Dermis blood vessel endothelial cell (primary cell): ENCODE measurements at places on chromosomes 7 and 10. TPM values are rescaled to one million over a fixed set of nuclear protein-coding genes. Genes with fewer than 3 reads are reported as not detected.

Gene ANKRD7
- 0.51 TPM in 1 of 2 replicates, not detected in the other for total RNA-seq

Gene MPP7
- 6.8 and 16.3 TPM in 2 replicates for total RNA-seq

Gene DGKB
- not detected in 2 replicates for total RNA-seq

Gene ZNF804B
- not detected in 2 replicates for total RNA-seq

Gene CHST12
- 6.8 and 21.5 TPM in 2 replicates for total RNA-seq

Gene ZNF282
- 31.3 and 61.8 TPM in 2 replicates for total RNA-seq

Gene CALHM3
- total RNA-seq: not detected in 2 replicates

Gene UFSP1
- total RNA-seq: 2.2 and 2.9 TPM in 2 replicates

Gene EFCAB10
- total RNA-seq: not detected in 2 replicates

Gene NRP1
- 178 and 209 TPM in 2 replicates for total RNA-seq

Gene COL13A1
- 5.3 and 6.6 TPM in 2 replicates for total RNA-seq

Gene SFRP5
- not detected in 2 replicates for total RNA-seq

Gene SUGCT
- total RNA-seq: 0.47 and 1.0 TPM in 2 replicates

Gene RAB19
- not detected in 2 replicates for total RNA-seq

Gene SPDYE1
- not detected in 2 replicates for total RNA-seq

Gene SH2D4B
- 0.05 and 0.34 TPM in 2 replicates for total RNA-seq

Gene FLNC
- 117 and 331 TPM in 2 replicates for total RNA-seq

Gene TMEM270
- not detected in 2 replicates for total RNA-seq

Gene SBDS
- total RNA-seq: 106 and 125 TPM in 2 replicates

Gene MYPN
- total RNA-seq: under 0.01 TPM in 1 of 2 replicates, not detected in the other

Gene PVRIG
- not detected in 2 replicates for total RNA-seq

Gene PDE6C
- not detected in 2 replicates for total RNA-seq

Gene HPSE2
- total RNA-seq: 0.05 TPM in 1 of 2 replicates, not detected in the other

Gene CASTOR2
- total RNA-seq: 11.9 and 15.7 TPM in 2 replicates

Gene VAX1
- total RNA-seq: not detected in 2 replicates

Gene NAT16
- total RNA-seq: not detected in 2 replicates

Gene FAS
- total RNA-seq: 16.5 and 19.2 TPM in 2 replicates

Gene C10orf143
- total RNA-seq: 0.14 and 1.0 TPM in 2 replicates

Gene ATRNL1
- total RNA-seq: 0.17 and 1.5 TPM in 2 replicates

Gene LRRC17
- 1.2 and 2.0 TPM in 2 replicates for total RNA-seq

Gene FMC1
- 6.3 and 9.7 TPM in 2 replicates for total RNA-seq

Gene DENND2A
- 0.14 and 1.0 TPM in 2 replicates for total RNA-seq

Gene CSGALNACT2
- 10.2 and 11.7 TPM in 2 replicates for total RNA-seq

Gene CFAP46
- 0.19 and 0.85 TPM in 2 replicates for total RNA-seq

Gene DENND11
- 65.4 and 76.9 TPM in 2 replicates for total RNA-seq

Gene TAS2R41
- not detected in 2 replicates for total RNA-seq

Gene GATA3
- 0.05 and 0.17 TPM in 2 replicates for total RNA-seq

Gene PHYHIPL
- under 0.01 TPM in 1 of 2 replicates, not detected in the other for total RNA-seq

Gene ZP3
- 1.0 and 2.8 TPM in 2 replicates for total RNA-seq

Gene SPACDR
- 0.34 and 0.93 TPM in 2 replicates for total RNA-seq

Gene ARMH3
- 9.0 and 9.4 TPM in 2 replicates for total RNA-seq

Gene CRYGN
- total RNA-seq: not detected in 2 replicates

Gene GNGT1
- not detected in 2 replicates for total RNA-seq
